ENCODE measurements at places on chromosomes 5 and 9.
A peak's percentile ranks its signal among the peaks of the same experiment; 100 is the strongest.

GRCh38 chr5:94746731-94747124 is 128.3 kb downstream of the SLF1 start:
- no peak for DNase-seq

DNA sequence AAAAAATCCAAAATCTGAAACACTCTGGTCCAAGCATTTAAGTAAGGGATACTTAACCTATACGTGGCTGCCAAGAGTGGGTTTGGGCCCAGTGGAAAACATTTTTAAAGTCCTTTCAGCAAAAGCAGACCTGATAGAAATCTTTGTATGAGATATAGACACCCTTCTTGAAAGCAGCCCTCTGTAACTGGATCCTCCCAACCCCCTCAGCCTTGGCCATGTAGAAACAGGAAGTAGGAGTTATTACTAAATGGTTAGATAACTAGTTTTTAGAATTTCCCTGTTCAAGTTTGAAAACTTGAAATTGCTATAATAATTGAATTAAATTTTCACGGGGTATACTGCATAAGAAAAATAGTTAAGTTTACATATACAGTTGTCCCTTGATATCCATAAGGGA is 111.3 kb upstream of the PCA3 start:
- no peak for DNase-seq

DNA sequence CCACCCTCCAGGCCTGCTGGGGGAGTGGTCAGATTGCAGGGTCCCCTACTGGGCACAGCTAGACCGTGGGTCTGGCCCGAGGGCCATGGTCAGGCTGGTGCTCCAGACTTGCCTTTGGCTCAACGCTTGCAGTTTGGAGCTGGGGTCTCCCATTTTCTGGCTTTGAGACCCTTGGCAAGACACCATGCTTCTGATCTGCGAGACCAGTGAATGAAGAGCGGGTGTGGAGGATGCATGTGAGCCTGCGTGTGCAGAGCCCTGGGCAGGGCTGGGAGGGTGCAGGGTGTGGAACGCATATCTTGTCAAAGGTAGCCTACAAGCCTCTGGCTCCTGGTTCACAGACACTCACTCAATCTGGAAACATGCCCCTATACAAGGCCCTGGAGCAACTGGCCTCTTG is 6.1 kb upstream of the MRNIP start:
- no peak for DNase-seq

- no peak for DNase-seq
These were observed 52.0 kb upstream of the SNCAIP start for GRCh38 chr5:122259995-122260394.

DNA sequence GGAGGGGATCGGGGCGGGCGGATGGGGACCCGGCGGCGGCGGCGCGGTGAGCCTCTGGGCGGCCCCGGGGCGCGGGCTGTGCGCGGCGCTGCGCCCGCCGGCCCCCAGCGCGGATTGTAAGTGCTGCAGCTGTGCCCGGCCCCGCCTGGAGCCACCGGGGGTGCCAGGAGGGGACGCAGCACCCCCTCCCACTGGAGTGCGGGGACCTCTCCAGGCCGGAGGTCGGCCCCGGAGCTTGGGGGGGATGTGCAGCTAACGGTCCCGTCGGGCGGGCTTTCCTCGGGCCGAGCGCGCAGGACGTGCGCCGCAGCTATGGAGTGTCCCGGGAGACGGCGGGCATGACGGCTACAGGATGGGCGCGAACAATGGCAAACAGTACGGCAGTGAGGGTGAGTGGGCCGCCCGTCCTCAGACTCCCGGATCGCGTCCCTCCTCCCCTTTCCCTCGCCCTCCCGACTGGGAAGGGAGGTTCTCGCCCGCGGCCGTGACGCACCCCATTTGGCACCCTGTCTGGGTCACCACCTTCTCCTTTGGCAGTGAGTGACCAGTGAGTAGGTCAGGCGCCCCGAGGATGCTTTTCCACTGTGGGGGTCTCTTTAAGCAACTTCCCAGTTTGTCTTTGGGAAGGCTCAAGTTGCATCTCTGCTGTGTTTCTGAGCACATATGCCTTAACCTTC is 483 bp downstream of the FBXL7 start:
- peak; percentile 61 for DNase-seq

DNA sequence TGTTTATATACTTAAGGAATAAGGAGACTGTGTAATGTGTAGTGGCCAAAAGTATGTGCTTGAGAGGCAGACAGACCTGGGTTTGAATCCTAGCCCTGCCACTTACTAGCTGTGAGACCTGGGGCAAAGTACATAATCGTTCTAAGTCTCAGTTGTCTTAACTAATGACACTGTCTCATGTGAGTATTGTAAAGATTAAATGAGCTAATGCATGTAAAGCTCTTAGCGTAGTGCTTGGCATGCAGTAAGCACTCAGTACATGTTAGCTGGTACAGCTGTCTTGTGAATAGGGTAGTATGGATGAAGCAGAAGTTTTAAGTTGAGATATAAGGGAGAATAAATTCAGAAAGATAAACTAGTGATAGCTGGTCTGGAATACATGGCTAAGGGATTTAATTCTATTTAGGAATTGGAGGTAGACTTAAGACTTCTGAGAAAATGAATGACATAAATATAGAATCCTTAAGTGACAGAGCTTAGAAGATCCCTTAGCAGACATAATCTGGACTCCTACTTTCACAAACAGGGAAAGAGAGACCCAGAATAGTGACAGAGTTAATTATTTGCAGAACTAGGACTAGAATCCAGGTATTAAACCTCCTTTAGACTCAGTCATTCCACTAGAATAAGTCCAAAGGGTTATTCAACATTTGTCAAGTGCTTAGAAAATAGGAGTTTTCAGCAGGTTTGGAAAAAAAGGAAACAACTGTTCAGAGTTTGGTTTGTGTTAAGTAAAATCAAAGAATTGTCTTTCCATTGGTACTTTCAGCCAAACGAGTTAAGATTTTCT is 13.1 kb downstream of the GPR21 start:
- peak; percentile 67 for DNase-seq

DNA sequence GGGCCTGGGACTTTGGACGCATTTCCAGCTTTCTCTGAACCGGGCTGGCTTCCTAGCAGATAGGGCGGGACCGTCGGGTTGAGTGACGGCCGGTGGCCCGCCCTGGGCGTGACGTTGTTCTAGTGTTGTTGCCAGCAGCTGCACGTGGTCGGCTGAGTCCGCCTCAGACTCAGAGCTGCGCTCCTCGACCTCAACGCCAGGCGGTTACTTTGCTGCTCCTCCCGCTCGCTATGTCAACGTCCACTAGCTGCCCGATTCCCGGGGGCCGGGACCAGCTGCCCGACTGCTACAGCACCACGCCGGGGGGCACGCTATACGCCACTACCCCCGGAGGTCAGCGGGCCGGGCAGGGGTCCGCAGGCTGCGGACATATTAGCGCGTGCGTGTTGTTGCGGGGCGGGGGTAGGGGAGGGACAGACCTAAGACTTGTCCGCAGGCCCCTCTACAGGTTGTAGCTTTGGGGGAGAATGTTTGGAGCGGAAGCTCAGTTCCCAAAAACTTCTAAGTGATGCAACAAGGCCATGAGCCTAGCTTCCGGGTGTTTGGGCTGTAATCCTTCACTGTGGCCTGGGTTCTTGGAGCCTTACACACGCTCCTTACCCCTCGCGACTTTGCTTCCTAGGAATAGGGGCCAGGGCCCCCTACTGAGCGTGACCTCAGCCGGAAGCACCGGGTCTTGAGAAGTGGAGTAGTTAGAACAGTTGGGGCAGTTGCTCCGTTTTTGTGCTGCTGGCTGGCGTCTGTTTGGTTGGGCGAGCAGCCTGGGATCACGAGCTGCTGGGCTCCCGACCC is at the start of gene EIF4EBP3:
Gene EIF4EBP3, plus strand, starts transcription at position 155 of the 792 bp plus-strand sequence. Its CDS starts 76 bp downstream, at position 231.
- DNase-seq, result peak; percentile 97

- no peak for DNase-seq
These were observed 60.1 kb downstream of the LMX1B start for GRCh38 chr9:126673689-126674364.

DNA sequence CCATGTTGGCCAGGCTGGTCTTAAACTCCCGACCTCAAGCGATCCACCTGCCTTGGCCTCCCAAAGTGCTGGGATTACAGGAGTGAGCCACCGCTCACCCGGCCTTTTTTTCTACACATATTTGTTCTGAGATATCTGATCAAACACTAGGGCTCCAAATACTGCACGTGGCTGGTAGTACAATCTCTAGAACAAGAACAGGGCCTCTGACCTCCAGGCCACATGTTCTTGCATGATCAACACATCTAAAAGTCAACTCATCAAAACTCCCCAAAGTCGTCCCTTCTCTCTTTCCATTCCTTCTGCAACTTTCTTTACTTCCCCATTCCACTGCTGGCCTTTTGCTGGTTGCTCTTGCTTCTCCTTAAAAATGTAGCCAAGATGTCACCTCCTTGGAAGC is 113.3 kb upstream of the LHFPL2 start:
- no peak for DNase-seq

All from umbilical cord (tissue), 2 donors.